ENCODE measurements at places on chromosomes 5 and 9.
A peak's percentile ranks its signal among the peaks of the same experiment; 100 is the strongest.

DNA sequence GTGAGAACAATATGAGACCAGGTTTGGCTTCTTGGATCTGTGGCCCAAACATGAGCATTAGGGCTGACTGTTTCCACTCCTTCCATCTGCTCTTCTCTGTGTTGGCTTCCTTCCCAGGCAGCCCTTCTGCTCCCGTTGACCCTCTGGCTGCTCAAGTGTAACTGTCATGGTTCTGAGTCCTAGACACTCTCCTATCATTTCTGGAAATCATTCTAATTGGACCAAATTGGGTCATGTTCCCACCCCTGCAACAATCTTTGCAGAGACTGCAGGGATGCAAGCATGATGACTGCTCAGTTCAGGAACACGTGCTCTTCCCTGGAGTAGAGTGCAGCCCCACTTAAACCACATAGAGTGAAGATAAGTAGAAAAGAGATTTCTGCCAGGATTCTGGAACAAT is 741.4 kb downstream of the TAF11L14 start:
- DNase-seq = peak; percentile 60

- no peak for DNase-seq
Measured at GRCh38 chr9:119436261-119436660, 67.0 kb upstream of the BRINP1 start.

DNA sequence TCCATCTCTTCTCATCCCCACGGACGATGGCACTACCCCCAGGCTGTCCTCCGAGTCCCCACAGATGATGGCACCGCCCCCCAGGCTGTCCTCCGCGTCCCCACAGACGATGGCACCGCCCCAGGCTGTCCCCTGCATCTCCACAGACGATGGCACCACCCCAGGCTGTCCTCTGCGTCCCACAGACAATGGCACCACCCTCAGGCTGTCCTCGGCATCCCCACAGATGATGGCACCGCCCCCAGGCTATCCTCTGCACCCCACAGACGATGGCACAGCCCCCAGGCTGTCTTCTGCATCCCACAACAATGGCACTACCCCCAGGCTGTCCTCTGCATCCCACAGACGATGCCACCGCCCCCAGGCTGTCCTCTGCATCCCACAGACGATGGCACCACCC is 57.4 kb upstream of the PTCH1 start:
- DNase-seq = no peak

DNA sequence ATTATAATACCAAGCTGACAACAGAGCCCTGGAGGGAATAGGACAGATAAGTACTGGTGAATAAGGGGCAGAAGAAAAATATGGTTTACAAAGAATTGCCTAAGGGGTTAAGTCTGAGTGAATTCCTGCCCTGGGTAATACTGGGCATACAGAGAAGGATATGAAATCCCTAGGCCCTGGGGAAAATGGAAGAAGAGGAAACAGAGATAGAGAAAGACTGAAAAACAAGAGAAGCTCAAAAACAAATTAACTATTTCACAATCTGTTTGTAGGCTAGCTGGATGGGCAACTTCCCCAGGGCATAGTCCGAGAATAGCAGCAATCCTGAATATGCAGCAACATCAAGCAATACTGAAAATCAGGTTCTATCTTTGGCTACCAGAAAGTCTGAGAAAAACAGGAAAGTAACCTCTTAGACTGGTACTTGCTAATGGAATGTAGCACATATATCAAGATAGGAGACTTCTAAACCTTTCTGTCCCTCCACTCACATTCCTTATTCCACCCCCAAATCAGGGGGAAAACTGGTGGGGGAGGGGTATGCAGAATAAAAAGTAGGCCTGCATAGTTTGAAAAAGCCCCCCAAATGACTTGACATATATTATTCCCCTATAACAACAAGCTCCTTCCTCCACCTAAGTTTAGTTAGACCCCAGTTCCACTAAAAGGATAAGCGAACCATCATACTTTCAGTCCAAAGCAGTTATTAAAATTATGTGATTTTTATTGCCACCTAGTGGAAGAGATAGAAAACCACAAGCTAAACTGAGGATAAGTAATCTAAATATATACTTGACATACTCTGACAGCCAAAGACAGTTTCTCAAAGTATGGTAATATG is 20.6 kb downstream of the SLC38A9 start:
- peak; percentile 3 for DNase-seq

GRCh38 chr5:6178846-6179532 is 199.4 kb downstream of the MED10 start:
- DNase-seq = no peak

DNA sequence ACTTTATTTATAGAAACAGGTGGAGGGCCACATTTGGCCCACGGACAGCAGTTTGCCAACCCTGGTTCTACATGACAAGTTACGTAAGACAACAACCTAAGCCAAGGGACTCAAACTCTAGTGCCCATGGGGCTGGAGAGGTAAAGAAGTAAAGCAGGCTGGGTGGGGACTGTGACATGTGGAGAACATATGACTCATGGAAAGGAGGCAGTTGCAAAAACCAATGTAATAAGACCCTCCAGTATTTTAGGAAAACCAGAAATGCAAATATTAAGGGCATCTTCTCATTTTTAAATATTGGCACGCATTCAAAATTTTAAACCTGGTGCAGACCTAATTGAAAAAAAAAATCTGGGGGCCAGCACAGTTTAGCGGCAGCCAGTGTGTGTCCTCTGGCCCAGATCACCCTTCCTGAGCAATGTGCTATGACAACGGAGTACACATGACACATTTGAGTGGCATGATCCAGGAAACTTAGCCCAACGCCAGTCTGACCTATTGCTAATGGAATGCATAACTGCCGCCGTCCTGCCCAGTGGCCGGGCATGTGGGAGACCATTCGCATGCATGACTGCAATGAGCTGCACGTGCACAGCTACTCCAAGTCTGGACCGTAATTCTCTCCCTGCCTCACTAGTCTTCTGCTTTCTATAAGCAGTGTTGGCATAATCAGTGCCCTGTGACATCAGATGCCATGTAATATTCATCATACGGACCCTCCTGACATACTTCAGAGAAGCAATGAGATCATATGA is 97.2 kb downstream of the SH3TC2 start:
- DNase-seq = no peak

GRCh38 chr9:121393318-121393717 is 23.3 kb upstream of the STOM start:
- DNase-seq = no peak

DNA sequence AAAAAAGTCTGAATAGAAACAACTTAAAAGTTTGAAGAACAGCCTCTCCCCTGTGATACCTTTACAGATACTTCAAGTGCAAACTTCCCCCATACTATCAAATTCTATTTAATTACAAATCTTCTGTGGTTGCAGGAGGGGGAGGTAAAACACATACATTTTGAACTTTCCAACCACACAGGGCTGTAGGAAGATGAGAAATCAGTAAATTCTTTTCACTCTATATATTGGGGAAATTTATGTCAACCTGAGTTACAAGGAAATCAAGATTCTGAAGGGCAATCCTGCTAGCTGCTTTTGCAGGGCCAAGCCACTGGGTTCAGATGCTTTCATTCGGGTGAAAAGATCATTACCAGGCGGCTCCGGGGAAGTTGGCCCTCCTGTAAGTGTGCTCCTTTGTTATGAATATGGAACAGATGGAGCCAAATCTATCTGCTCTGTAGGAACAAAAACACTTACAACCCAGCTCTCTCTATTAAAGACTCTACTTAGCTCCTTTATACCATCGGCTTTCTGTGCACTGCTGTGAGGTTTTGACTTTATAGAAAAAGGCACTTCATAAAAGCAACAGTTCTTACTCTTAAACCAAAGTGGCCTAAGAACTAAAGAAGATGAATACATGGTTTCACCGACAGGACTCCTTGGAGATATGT is 269.1 kb downstream of the EFNA5 start:
- DNase-seq = peak; percentile 4

DNA sequence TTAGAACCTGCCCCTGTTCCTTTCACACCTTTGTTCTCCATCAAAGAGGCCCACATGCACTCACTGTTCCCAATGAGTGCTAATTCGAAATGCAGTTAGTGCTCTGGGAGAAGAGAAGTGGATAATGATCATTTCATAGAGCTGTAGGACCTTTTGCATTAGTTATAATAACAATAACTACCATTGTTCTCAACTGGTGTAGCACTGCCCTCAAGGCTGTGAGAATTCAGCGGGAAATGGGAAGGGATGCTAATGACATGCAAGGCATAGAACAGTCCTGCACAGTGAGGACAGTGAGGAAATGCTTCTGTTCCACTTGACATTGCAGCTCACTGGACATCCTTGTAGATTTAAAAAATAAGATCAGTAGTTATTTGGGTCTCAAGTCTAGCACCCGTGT is 187.4 kb downstream of the FBXL7 start:
- no peak for DNase-seq

- no peak for DNase-seq
Measured at GRCh38 chr5:75202935-75203334, 33.7 kb downstream of the ANKRD31 start.

GRCh38 chr9:87678650-87679355 is 47.1 kb upstream of the CTSL start:
- DNase-seq = peak; percentile 29

GRCh38 chr5:40165789-40166728 is 513.7 kb upstream of the PTGER4 start:
- no peak for DNase-seq

- DNase-seq = no peak
Measured at GRCh38 chr9:105994970-105995369, 300.6 kb downstream of the TMEM38B start.

DNA sequence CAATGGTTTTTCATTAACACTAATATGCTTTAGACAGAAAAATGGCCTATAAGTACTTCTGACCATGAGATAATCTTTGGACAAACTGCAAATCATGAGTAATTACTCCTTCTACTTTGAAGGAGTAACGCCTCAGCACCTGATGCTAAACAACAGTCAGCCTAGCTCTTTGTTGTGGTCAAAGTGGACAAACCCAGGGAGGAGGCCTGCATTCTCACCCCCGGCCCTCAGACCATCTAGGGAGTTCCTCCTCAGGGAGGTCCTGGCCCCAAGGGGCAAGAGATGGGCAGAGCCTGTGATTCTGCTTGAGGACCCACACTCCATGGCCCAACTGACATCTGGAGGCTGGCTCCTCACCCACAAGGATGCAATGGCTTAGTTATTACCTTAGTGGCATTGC is 48.2 kb upstream of the ANGPTL2 start:
- no peak for DNase-seq

GRCh38 chr5:149745212-149745942 is 15.3 kb downstream of the PPARGC1B start:
- DNase-seq = no peak

- no peak for DNase-seq
Measured at GRCh38 chr5:21663082-21663481, 1190.1 kb downstream of the CDH12 start.

DNA sequence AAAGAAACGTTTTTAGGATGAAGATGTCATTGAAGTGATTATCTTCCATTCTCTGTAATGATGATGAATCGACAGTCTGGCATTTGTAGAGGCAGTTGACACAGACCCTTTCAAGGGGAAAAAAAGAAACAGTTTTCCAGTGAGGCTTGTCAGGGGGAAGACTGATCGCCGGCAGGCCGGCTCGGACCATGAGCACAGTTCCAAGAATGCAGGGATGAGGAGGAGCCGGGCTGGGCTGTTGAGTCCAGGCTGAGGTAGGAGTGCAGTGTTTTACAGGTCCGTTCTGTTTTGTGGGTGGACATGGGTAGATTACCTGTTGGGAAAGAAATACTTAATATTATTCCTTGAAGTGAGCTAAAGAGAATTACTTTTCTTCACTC is 194.6 kb downstream of the AOPEP start:
- DNase-seq = no peak

GRCh38 chr5:37740331-37741066 is 99.3 kb downstream of the GDNF start:
- no peak for DNase-seq

DNA sequence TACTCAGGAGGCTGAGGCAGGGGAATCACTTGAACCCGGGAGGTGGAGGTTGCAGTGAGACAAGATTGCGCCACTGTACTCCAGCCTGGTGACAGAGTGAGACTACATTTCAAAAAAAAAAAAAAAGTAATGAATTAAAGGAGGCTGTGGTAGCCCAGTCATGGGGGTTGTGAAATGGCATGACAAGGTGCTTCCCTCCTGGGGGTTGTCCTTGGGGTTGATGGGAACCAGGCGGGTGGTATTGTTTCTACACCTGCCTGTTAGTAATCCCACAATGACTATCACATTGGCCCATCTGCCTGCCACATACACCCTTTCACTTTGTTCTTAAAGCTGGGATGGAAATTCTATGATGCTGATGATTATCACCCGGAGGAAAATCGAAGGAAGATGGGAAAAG is 5.6 kb downstream of the IDNK start:
- no peak for DNase-seq

- no peak for DNase-seq
Measured at GRCh38 chr5:132260714-132261551, 3.4 kb downstream of the PDLIM4 start.

DNA sequence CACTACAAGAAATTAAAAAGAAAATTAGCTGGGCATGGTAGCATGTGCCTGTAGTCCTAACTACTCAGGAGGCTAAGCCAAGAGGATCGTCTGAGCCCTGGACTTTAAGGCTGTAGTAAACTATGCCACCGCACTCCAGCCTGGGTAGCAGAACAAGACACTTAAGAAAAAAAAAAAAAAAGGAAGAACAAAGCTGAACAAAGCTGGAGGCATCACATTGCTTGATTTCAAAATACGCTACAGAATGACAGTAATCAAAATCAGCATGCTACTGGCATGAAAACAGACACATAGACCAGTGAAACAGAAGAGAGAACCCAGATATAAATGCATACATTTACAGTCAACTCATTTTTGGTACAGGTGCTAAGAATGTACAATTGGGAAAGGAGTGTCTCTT is 14.5 kb upstream of the OTULIN start:
- no peak for DNase-seq

Data from NCI-H1092 (cell line).